ENCODE measurements at places on chromosomes 3 and 15.

GRCh38 chr15:67224889-67225288 lies 29.6 kb downstream of the AAGAB start:
- no peak for DNase-seq

GRCh38 chr15:66700802-66701421 lies 1.1 kb upstream of the SMAD6 start:
- peak; percentile 92 for DNase-seq

GRCh38 chr3:108300103-108300849 lies 3.9 kb downstream of the HHLA2 start:
- DNase-seq: no peak

GRCh38 chr3:181561139-181562031 lies 150.3 kb upstream of the SOX2 start:
- DNase-seq: no peak

Data from A549 (cell line).